ENCODE measurements at places on chromosomes 7 and 10.

- DNase-seq: peak; percentile 55
Observed at GRCh38 chr10:71933651-71934050, 30.5 kb upstream of the CHST3 start.

DNA sequence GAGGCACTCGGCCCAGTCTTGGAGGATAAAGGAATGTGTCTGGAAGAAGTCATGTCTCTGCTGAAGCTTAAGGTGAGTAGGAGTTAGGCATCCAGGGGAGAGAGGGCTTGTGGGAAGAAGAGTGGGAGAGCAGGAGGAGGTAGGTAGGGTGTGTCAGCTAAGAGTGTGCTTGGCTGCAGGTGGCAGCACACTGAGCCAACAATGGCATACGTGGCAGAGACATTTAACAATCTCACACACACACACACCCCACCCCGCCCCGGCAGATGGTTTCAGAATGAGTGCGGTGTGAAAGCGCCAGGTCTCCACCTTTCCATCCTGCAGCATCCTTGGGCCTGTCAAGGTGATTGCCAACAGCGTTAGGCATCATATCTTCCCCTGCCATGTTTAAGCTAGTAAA, 11.2 kb upstream of the ARPC1A start:
- DNase-seq: no peak

GRCh38 chr10:45410807-45411606, 37.0 kb downstream of the ALOX5 start:
- DNase-seq: no peak

DNA sequence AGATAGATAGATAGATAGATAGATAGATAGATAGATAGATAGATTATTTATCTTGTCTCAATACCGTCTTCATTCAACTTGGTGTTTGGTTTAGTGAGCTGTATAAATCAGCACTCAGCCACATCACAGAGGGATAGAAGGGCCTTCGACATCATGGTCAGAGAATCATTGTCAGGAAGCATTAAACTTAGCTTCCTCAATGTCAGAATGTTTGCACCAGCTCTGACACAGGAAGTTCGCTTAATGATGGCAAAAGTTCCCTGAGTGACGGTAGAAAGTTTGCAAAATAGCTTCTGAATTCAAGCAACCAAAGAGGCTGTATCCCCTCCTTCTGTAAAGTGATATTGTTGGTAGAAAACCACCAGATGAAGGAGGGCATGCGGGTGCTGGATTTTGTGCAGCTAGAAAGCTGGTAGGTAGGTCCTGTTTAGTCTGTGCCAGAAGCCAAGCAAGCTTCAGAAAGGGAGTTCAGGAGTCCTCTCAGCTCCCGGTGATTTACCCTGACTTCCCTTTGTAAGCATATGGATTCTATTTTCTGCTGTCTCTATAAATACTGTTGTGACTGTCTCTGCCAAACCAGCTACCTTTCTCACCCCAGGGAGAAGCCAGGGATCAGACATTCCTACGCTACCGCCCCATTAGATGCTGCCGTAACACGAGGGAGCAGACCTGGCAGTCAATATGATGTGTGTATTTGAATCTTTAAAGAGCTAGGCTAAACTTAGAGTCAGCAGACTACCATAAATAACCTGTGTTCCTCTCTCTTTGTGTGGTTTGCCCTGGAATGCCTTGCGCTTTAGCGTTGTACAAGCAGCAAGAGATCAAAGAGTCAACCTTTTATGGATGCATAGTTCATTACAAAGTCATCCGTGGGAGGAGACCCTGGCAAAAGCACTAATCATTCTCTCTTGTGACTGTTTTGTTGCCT, 200.5 kb upstream of the KIAA1217 start:
- no peak for DNase-seq

- DNase-seq: no peak
Observed at GRCh38 chr10:86311906-86312305, 54.7 kb downstream of the GRID1 start.

GRCh38 chr10:122650331-122650730, 49.3 kb downstream of the C10orf120 start:
- DNase-seq: no peak

GRCh38 chr10:13648425-13648824, 61.7 kb downstream of the PRPF18 start:
- no peak for DNase-seq

GRCh38 chr7:148050492-148051158, 539.9 kb upstream of the C7orf33 start:
- no peak for DNase-seq

GRCh38 chr7:77226357-77226839, 26.8 kb upstream of the FGL2 start:
- no peak for DNase-seq

GRCh38 chr7:121123032-121123431, 134.5 kb downstream of the CPED1 start:
- DNase-seq: no peak

GRCh38 chr7:41503438-41503837, 199.5 kb downstream of the INHBA start:
- no peak for DNase-seq

GRCh38 chr7:128447941-128448564, 7.6 kb upstream of the HILPDA start:
- no peak for DNase-seq

DNA sequence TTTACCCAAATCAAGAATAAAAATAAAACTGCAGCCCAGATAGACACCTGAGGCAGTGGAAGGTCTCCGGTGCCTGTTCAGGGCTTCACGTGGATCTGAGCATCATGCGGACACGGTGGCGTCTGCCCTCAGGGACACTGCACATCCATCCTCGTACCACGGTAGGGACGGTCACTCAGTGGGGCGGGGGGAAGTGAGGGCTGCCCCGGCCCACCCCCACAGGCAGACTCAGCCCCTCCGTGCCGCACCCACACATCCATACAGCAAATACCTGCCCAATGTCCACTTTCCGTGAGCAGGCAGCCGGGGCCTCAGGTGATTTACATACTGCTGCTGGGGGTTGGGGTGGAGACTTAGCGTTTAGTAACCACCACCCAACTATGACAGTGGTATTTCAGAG, 207.8 kb downstream of the DIP2C start:
- DNase-seq: no peak

DNA sequence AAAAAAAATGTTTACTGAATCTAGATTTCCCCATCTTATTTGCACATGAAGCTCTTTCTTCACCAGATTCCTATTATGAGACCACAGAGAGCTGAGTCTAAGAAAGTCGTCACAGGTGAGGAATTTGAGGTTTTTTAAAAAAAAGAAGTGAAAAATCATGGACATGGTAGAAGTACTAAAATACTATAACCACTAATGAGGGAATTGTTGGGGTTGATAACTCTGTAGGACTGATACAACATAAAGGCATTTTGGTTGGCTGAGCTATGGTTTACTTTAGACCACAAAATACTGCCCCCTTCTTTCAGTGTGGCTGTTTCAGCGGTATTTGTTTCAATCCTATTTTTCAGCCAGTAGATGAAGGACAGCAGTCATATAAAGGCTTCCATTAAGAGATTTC, 1111.3 kb downstream of the TYW1 start:
- no peak for DNase-seq

DNA sequence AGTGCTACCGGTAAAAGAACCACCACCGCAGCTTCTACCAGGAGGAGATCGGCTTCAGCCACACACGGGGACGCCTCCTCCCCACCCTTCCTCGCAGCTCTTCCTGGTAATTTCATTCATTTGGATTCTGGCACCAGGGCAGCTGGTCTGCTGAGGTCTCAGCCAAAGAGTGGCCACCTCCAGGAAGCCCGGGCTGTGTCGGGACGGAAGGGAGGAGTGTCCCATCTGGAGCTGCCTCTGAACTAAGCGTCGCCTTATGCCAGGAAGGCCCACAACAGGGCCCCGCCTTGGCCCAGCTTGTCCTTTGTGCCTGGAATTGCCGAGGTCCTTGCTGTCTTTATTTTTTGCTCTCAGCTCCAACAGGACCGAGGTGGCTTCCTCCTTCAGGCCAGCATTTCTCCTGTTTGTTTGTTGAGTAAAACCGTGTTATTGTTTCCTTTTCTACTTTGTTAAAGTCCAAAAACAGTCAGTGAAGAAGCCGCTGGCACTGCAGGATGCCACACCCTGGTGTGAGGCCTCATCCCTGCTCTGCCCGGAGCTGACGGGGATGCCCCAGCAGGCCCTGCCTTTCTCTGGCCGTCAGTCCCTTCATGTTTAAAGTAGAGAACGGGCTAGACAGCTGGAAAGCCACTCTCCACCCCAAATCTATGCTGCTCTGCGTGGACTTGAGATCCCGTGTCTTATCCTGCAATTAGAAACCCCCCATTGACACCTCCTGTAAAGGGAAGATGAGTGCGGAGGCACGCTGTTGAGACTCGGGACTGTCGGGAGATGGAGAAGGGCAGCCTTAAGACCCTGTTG, 24.5 kb upstream of the TTYH3 start:
- no peak for DNase-seq

DNA sequence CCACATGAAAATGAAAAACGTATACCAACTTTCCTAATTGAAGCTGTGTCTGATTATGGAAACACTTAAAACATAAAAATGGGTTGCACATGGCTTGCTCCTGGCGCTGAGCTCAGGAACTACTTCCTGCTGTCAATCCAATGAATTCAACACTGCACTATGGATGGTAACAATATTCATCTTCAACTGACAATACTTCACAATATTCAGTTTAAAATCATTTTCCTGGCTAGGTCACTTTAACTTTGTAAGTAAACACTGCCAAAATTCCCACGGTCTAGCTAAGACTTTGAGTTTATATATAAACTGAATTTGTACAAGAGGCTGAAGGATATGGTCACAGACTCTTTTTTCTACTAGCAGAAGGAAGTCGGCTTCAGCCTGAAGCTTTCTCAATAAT, 556.9 kb downstream of the TNS3 start:
- DNase-seq: no peak

DNA sequence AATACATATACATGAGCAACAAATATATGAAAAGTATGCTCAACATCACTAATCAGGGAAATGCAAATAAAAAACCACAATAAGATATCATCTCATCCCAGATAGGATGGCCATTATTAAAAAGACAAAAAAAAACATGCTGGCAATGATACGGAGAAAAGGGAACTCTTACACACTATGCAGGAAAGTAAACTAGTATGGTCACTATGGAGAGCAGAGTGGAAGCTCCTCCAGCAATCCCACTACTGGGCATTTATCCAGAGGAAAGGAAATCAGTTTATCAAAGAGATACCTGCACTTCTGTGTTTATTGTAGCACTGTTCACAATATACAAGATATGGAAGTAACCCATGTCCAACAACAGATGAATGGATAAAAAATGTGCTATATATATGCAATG, 217.5 kb downstream of the SDK1 start:
- DNase-seq: no peak

GRCh38 chr10:73591935-73592699, 975 bp upstream of the USP54 start:
- DNase-seq: no peak

- no peak for DNase-seq
Observed at GRCh38 chr7:14579971-14580370, 322.6 kb downstream of the DGKB start.

GRCh38 chr7:151897951-151898686, 21.2 kb upstream of the PRKAG2 start:
- no peak for DNase-seq

GRCh38 chr7:112634107-112634506, 153.3 kb downstream of the LSMEM1 start:
- DNase-seq: no peak

DNA sequence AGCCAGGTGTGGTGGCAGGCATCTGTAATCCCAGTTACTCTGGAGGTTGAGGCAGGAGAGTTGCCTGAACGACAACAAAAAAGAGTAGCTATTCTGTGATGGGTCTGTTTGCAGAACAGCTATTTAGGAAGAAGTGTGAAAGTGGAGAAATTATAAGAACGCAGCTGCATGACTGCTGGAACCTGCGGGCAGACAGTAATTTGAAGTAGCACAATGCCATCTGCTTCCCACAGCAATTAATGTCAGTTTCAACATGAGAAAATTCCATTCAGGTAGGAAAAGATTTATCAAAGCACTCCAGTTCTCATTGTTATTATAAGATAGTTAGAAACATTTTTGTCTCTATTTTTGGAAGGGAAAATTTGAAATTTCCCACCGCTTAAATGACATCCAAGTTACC, 21.5 kb downstream of the LAMB1 start:
- no peak for DNase-seq

GRCh38 chr7:69736126-69736810, 138.0 kb downstream of the AUTS2 start:
- no peak for DNase-seq

DNA sequence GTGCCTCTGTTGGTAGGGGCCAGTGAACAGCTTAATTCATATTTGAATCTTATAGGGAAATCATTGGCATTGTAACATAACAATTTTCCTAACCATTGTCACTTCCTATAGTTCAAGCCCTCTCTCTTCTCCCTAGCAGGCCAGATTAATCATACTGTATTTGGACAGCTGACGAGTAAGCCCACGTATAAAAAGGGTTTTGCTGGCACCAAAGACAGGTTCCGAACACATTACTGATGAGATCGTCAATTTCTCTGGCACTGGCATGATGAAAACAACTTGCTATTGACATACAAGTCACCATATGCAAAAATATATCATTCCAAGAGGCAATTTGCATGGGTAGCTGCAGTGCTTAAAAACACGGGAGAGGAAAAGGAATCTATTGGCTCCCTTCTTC, 891.1 kb upstream of the AUTS2 start:
- DNase-seq: no peak

DNA sequence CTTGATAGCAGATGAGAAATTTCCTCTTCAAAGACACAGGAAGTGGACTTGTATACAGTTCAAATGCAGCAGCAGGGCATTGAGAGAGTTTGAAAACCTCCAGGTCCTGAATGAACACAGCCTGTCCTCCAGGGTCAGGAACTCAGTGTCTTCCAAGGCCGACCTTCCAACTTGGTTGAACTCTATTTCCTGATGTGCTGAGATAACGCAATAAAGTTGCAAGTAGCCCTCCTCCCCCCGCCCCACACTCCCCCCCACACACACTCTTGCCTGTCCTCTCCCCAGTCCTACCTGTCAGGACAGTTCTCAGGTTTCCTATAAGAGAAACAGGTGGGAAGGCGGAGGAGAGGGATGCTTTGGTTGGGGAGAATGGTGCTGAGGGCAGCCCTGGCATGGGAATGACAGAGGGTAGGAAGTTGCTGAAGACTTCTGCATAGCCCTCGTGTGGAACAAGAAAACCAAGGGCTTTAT, 90.0 kb downstream of the CCDC71L start:
- no peak for DNase-seq

DNA sequence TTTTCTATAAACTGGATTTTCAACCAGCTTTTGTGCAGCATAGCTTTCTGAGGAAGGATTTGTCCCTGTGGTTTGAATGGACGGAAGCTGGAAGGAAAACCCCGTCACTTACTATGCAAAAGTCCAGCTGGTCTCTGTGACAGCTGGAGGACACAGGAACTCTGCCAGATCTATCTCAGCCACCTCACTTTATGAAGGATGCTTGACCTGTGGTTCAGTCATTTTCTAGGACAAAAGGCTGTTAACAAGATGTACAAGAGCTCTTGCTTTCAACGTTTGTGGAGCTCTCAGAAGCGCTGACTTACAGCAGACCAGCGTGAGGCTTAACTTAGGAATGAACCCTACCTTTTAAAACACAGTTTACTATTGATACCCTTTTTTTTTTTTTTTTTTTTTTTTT, 90.8 kb downstream of the CREM start:
- DNase-seq: no peak

GRCh38 chr10:72812415-72812752, 81.2 kb upstream of the OIT3 start:
- DNase-seq: no peak

All from activated CD8-positive, alpha-beta memory T cell treated with anti-CD3 and anti-CD28 coated beads, Interleukin-2, amount 50 U/mL, for 4 hours (primary cell).